ENCODE measurements at places on chromosomes 4 and X. TPM values are rescaled to one million over a fixed set of nuclear protein-coding genes. Genes with fewer than 3 reads are reported as not detected.

GRCh38 chr4:81410680-81411079, 61.0 kb downstream of the RASGEF1B start:
- DNase-seq = no peak

GRCh38 chrX:70254909-70255308, 5.1 kb downstream of the P2RY4 start:
- no peak for DNase-seq

ZCCHC12 gene
- 1.3 TPM for total RNA-seq

FGG gene
- not detected for total RNA-seq

- no peak for DNase-seq
Observed at GRCh38 chr4:24630937-24631336, 46.6 kb upstream of the DHX15 start.

KDR gene
- 98.1 TPM for total RNA-seq

PAGE2 gene
- not detected for total RNA-seq

GRCh38 chr4:20251031-20251795, 492 bp upstream of the SLIT2 start:
- no peak for DNase-seq

DNA sequence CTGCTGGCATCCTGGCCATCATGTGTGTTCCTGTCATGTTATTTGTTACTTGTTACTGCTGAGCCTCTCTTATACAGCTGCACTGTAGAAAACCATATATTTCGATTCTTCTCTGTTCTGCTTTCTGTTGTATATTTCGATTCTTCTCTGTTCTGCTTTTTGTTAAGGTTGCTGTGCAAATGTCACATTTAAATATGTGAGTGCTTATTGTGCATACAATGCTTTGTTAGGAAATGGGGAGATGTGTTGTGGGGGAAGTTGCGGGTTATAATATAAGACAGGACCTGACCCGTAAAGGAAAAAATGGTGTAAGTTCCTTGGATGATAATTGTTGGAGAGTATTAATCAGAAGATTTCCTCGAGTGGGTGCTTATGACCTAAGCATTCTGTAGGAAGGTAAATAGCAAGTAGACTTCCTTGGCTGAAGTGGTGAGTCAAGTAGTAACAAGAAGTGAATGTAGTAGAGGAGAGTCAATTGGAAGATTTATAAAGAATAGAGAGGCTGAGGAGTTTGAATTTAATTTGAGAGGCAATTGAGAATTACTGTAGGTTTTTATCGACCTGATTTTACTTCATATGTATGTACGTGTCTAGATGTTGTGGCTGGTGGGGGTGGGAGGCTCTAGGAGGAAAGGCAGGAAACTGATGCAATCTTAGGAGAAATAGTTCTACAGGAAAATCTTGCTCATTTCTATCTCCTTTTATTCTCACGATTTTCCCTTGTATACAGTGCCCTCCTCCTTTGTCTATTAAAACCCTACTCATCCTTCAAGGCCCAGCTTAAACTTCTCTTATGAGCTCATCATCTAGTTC, 8.5 kb downstream of the OGT start:
- DNase-seq = no peak
